ENCODE measurements at places on chromosomes 7 and 10.

DNA sequence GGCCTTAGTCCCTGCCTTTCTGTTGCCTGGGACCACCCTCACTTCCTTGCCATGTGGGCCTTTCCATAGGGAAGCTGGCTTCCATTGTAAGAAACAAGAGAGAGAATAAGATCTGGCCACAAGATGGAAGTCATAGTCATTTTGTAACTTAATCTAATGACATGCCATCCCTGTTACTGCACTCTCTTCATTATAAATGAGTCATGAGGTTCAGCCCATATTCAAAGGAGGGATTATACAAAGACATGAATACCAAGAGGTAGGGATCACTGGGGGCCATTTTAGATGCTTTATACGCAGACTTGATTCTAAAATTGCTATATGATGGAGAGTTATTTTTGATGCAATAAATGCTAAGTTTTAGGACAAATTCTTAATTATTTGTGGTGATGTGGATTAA is 75.2 kb upstream of the CELF2 start:
- no peak for DNase-seq

DNA sequence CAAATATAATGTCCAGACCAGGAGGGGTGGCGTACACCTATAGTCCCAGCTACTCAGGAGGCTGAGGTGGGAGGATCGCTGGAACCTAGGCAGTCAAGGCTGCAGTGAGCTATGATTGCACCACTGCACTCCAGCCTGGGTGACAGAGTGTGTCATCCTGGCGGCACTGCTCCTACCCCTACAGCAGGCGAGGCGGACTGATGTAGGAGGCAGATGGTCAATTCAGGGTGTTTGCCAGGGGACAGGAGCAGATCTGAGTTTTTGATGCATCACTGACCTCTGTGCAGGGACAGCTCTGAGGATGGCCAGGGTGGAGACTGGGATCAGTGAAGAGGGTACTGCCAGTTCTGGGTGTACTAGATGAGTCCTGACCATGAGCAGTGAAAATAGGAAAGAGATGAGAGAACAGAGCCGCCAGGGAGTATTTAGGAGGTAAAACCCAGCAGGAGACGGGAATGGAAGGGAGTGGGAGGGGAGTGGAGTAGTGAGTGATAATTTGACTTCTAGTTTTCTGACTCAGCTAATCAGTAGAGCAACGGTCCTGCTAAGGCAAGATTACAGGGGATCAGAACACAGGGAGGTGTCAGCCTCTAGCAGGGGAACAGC is 75.3 kb downstream of the HIP1 start:
- DNase-seq, result no peak

GRCh38 chr7:101593556-101593955 is 35.5 kb downstream of the MYL10 start:
- no peak for DNase-seq

GRCh38 chr10:51073453-51074237 is 642 bp upstream of the PRKG1 start:
- no peak for DNase-seq

- DNase-seq, result no peak
Observed at GRCh38 chr10:121926671-121927317, 1.0 kb downstream of the ATE1 start.

DNA sequence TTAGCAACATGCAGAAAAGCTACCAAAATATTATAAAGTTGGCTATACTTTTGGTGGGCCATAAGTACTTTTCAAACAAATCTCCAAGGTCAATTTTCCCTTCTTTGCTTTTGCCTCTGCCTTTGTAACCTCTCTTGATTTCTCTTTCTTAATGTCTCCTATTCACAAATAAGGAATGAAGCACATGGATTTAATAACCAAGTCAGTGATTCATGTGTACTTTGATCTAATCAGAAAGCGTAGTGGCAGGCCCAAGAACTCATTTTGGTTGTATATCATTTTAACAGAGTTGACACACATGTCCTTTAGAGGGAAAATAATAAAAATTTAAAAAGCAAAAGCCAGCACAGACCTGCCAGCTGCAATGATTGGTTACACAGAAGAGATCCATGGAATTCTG is 93.7 kb downstream of the FZD1 start:
- no peak for DNase-seq
